Activated CD4-positive, alpha-beta T cell treated with anti-CD3 and anti-CD28 coated beads, Interleukin-2, amount 50 U/mL, for 24 hours (primary cell): ENCODE measurements at places on chromosomes 7 and 10.

DNA sequence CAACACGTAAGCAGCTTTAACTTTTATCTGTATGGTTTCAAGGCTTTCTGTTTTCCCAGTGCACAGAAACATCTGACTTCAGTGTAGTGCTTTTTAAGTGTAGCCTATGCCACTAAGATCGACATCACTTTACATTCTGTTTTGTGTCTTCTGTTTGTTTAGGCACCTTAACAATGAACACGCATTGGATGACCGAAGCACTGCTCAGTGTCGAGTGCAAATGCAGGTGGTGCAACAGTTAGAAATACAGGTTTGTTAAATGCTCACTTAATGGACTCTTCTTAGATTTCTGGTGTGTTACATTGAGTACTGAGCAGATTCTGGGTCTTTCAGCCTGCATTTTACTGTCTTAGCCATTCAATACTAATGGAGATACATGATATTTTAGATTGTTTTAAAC lies 237.4 kb downstream of the FOXP2 start:
- no peak for DNase-seq

DNA sequence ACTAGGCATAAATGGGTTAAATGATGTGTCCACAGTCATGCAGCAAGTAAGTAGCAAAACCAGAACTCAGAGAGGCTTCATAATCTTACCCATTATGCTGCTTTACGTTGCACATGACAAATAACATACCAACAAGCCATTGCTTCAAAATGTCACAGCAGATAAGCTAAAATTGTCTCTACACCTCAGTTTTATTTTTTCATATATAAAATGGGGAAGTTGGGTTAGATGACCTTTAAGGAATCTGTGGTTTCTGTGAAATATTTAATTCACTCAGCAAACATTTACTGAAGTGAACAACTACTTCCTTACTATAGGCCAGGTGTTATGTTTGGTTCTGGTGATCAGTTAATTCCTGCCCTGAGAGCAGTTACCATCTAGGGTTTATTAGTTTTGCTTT lies 2.2 kb upstream of the ASCC1 start:
- DNase-seq, result no peak

- DNase-seq, result no peak
Measured at GRCh38 chr7:119172043-119172442, 947.5 kb downstream of the ANKRD7 start.

DNA sequence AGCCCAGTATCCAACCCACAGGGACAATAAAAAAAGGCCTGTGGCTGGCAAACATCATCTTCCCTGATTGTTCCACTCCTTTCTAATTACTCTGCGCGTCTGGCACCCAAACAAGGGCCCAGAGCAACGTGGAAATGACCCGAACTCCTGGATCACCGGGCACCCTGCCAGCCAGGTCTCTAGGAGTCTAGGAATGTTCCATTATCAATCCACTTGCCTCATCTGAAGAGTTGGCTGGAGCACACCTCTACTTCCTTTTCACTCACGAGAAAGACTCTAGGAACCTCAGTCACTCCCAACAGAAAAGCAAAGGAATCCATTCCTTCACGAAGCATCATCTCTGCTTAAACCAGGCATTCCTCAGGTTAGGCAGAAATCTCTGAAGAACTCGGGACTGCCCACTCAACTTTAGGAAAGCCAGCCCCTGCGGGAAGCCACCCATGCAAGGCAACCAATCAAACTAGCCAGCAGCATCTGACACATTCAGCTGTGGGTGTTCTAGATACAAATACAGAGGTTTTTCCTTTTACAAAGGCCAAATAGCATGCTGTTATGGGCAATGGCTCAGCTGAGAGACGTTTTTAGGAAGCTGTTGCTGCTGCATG lies 37.7 kb downstream of the ATXN7L1 start:
- no peak for DNase-seq

DNA sequence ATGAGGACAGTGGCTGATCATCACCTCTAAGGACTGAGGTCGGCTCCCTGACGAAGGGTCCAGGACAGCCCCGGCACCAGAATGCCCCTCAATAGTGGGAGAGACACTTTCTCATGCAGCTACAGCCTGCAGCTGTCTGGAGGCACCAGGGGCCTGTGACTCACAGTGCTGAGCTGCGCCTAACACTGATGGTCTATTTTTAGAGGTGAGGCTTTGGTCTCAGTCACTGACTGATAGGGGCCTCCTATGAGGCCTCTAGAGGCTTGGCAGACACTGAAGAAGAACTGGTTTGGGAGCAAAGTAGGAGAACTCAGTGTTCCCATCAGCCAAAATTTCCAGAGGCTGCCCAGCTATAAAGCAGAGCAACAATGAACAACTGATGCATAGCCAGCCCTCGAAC lies 130.1 kb downstream of the COBL start:
- DNase-seq, result no peak

DNA sequence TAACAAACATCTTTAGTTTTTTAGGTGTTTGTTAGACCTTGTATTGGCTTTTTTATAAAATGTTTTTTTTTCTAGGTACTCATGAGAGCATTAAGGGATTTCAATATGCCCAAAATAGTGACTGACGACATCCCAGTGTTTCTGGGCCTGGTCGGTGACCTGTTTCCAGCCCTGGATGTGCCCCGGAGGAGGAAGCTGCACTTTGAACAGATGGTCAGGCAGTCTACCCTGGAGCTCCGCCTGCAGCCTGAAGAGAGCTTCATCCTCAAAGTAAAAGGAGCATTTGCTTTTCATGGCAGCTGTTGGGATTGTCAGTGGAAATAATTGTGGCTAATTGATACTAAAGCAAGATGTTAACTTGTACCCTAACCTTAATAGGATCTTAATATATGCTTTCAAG lies 161.5 kb downstream of the DNAH11 start:
- no peak for DNase-seq

GRCh38 chr10:108303149-108303548 lies 1138.6 kb upstream of the SORCS1 start:
- DNase-seq, result no peak

- no peak for DNase-seq
Measured at GRCh38 chr7:2483494-2483893, 7.3 kb upstream of the GRIFIN start.

- no peak for DNase-seq
Measured at GRCh38 chr10:290026-290725, 154.9 kb downstream of the ZMYND11 start.

- DNase-seq, result no peak
Measured at GRCh38 chr7:154794147-154794780, 208.7 kb downstream of the PAXIP1 start.

GRCh38 chr10:10807106-10807505 lies 210.6 kb upstream of the CELF2 start:
- no peak for DNase-seq

- DNase-seq, result no peak
Measured at GRCh38 chr7:36228039-36228438, 75.0 kb downstream of the EEPD1 start.

DNA sequence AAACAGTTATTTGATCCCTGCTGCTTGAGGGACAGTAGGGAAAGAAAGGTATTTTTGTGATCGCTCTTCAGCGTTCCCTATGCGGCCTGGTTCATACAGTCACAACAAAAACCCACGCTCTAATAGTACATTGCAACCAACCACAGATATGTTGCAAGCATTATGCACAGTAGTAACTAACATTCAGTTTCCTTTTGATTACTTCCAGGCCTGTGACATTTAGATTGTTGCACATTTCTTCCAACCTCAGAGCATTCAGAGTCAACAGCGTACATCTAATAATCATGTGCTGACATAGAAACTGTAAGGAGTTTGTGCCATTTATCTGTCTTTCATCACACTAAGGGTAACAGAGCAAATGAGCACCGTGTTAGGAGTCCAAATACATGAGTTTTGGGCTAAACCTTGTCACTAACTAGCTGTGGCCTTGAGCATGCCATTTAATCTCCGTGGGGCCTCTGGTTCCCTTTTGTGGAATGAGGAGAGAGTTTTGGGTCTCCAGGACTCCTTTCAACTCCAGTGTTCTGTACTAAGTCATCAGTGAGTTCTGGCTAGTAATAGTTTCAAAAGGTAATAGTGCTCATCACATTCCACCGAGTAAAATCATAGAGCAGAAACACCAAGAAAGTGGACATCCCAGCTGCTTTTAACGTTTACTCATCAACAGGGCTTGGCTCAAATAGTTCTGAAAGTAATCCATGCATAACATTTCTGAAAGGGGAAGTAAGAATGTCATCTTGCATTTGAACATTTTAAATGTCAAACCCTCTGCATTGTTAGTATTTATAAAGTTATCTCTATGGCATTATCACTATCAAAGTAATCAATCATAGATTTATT lies 99.0 kb upstream of the FZD1 start:
- no peak for DNase-seq

- no peak for DNase-seq
Measured at GRCh38 chr7:17590221-17590620, 291.8 kb downstream of the AHR start.

DNA sequence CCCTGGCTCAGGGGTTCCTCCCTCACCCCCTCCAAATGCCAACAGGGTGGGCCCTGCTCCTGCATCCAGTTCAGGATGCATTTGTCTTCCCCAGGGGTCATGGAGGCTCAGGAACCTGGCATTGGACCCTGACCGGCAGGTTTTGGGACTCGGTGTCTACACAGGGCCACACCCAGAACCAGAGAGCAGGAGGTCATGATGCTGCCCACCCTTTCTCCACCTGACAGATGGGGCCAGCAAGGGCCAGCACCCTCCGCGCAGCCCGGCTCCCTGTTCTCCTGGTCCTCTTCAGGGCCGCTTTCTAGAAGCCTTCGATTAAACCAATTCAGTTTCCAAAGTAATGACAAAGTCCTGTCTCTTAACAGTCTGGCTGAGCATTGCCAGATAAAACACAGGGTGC lies 50.2 kb downstream of the CAMK2B start:
- no peak for DNase-seq

- DNase-seq, result no peak
Measured at GRCh38 chr7:74599244-74599643, 58.3 kb upstream of the GTF2I start.

DNA sequence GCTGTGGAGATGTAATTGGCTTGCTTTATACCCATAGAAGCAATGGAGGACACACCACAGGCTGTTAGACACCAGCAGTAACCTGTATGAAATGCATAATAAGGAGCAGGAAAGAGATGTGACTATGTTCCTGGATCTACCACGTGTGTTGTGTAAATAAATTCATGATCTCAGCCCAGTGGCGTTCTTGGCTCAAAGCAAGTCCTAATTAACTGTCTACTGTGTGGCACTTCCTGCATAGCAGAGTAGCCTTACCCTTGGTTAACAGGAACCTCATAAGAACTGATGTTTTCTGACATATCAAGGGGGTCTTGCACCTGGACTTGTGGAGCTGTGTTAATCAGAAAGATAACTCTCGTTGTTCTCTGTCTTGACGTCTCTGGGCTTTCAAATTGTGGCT lies 25.7 kb upstream of the FAM180A start:
- no peak for DNase-seq
